T follicular helper cell (primary cell): ENCODE measurements at places on chromosomes 2 and 18.

GRCh38 chr2:3536682-3537632, 17.6 kb upstream of the ADI1 start:
- DNase-seq = no peak

DNA sequence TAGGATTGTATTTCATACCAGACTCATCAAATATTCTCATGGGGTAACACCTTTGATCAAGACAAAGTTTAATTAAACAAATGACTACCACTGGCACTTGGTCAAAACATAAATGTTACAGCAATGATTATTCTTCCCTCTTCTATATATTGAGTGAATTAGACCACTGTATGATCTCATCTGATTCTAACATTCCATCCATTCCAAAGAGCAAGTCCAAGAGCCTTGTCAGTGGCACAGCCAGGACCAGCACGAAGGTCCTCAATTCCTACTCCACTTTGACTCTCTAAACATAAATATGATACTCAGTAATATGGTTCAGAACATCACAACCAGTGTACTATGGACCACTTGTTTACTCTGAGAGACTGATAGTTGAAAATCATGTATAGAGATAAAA, 86.4 kb downstream of the AP1S3 start:
- DNase-seq = no peak

- DNase-seq = no peak
Observed at GRCh38 chr18:10477121-10477862, 22.9 kb downstream of the APCDD1 start.

- DNase-seq = no peak
Observed at GRCh38 chr2:63124850-63125249, 74.2 kb downstream of the OTX1 start.

- DNase-seq = no peak
Observed at GRCh38 chr18:63178971-63179370, 140.6 kb downstream of the BCL2 start.

GRCh38 chr18:2223849-2224248, 347.5 kb downstream of the METTL4 start:
- no peak for DNase-seq

DNA sequence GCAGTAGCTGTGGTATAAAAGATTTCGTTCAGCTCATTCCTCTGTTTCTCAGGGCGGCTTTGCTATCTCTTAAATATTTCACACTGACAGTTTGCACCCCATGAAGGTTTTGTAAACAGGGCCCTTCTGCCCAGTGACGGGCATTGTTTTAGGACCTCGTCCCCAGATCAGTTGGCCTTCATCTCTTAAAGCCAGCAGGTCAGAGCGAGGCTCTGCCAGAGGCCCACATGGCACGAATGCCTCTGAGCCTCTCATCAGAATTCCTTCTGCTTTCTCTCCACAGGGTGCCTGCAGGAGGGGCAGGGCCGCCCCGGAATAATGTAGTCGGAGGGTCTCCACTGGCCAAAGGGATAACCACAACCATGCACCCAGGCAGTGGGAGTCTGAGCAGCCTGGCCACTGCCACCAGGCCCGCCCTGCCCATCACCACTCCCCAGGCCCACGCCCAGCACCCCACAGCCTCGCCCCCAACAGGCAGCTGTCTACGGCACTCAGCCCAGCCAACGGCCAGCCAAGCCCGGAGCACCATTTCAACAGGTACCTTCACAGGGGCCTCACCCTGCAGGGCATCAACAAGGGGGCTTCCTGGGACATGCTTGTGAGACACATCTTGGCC, 177.0 kb downstream of the SEPTIN10 start:
- DNase-seq = no peak

DNA sequence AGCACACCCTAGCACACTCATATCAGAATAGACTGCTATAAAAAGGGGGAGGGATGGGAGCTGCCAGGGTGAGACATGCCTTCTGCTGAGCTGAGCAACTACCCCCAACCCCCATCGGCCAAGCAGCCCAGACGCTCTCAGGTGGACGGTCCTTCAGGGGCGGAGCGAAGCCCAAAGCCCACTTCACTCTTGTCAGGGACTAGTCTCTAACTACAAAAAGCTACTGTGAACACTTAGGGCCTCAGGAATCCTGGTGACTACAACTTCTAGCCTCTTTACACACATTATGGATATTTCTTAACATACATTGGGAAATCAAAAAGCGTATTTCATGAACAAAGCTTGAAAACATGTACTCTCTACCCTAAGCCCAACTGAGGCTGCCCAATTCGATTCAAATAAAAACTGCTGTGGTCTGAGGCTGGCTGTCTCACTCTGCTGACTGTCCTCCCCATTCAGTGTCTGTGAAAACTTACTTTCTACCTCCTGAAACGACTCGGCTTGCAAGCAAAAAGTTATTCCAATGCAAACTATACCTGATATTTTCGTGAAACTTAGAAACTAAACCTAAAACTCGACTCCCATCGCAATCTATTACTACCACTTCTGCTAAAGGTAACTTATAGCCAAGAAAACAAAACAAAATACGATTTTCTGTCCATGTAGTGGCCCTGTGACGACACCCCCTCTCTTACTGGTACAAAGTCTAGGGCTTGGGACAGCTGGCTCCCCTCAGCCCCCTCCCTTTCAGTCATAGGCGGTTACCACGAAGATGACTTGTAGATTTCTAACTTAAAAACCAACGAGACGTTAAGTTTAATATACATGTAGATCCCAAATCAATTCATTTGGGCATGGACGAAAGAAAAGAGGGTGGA, 1.2 kb downstream of the SERTAD2 start:
- no peak for DNase-seq

DNA sequence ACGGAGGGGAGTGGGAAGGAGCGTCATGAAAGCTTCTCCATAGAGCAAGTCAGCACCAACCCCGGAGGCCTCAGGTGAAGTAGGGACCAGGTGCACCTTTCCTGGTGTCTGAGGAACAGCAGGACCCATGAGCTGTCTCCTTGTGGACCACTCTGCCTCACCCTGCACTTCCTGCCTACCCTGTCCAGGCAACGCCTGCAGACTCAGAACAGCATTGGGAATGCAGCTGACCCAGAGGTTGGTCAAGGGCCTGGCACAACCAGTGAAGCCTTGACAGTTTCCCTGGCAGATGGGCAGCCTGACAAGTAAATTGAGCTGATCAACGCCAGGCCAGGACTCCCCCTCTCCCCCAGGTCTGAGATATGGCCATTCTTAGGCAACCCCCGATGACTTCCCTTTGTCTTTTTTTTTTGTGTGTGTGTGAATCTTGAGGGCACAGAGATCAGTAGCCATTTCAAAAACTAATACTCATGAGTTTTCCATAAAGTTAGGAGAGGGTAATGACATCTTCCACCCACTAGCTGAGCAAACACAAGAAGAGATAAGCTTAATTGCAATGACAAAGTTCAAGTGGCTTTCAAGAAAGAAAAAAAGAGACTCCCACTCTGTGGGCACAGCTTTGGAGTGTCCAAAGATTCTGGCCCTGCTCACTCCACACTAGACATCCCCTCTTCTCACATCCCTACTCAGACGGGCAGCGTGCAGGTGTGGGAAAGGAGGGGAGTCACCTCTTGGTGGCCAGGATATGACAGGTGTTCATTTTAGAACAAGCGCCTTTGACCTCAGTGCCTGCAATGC, 3.5 kb upstream of the FABP1 start:
- no peak for DNase-seq

- DNase-seq = no peak
Observed at GRCh38 chr2:136206613-136207012, 88.7 kb upstream of the CXCR4 start.

- DNase-seq = no peak
Observed at GRCh38 chr2:217945530-217945929, 57.3 kb downstream of the TNS1 start.

DNA sequence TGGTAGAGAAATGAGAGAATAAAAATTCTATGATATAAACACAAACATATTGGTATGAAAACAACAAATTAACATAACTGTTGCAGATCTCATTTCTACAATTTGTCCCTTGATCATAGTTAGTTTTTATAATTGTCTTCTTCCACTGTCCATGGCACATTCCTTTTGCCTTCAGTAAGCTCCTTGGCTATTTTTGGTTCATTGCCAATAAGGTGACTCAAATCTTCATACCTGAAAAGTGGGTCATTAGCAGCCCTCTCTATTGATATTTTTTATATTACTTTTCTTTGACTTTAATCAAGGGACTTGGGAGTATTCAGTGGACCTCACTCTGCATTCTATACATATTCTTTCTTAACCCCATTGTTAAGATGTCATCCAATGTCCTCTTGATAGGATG, 552.9 kb downstream of the TDRD15 start:
- no peak for DNase-seq

DNA sequence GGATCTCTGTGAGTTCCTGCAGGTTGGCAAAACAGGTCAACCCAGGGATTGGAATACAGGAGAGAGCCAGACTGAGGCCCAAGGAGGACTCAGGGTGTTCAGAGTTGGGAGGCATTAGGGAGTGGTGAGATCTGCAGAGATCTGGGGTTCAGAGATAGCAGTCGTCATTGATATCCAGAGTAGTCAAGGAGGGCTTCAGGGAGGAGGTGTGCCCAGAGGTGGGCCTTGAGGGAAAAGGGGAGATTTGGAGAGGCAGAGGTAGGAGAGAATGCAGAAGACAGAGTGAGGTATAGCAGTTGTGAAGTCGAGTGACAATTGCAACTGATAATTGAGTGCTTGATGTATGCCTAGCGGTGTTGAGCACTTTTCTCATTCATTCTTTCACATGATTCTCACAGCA, 70.3 kb downstream of the CTIF start:
- no peak for DNase-seq

GRCh38 chr2:215107216-215108056, 31.0 kb downstream of the ABCA12 start:
- no peak for DNase-seq

- DNase-seq = no peak
Observed at GRCh38 chr2:26523750-26524149, 45.8 kb upstream of the OTOF start.

DNA sequence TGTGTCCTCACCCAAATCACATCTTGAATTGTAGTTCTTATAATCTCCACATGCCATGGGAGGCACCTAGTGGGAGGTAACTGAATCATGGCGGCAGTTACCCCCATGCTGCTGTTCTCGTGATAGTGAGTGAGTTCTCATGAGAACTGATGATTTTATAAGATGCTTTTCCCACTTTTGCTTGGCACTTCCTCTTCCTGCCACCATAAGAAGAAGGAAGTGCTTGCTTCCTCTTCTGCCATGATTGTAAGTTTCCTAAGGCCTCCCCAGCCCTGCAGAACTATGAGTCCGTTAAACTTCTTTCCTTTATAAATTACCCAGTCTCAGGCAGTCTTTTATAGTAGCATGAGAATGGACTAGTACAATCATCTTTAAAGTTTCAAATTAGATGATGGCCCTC, 902.4 kb upstream of the PIK3C3 start:
- DNase-seq = no peak

DNA sequence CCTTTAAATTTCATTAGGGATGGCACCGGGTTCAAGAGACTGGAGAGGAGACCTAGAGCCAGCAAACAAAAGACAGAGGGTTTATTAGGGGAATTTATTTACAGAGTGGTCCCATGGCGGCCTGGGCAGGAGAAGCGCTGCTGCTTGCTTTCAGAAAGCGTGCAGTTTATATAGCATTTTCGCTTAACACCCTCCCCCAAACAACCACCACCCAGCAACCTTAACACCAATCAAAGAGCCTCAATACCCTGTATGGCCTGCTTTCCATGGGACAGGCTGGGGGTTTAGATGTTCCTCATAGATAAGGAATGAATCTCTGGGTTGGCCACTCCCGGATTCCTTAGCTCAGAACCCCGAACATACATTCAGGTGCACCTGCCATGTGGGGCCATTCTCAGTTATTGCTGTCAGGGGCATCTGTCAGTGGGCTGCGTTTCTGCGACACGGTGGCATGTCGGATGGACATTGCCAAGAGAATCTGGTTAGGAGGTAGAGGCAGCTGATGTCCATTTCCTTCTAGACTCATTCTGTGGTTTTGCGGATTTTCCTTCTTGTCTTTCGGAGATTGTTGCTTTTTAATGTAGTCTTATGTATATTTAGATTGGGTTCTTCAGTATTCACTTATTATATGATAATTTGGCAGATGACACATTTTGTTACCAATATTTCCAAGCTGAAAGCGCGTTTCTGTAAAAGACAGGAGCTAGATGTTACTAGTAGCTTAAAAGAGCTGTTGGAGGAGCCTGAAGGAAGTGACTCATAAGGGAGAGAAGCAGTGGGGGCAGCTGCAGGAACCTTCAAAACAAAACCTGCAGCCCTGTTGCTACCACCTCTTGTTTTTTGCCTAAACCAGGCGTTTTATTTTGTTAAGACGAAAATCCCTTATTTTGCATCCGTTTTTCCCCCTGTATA, 7.2 kb downstream of the AGAP1 start:
- no peak for DNase-seq

GRCh38 chr2:231292472-231293134, 94.2 kb downstream of the ARMC9 start:
- DNase-seq = no peak

DNA sequence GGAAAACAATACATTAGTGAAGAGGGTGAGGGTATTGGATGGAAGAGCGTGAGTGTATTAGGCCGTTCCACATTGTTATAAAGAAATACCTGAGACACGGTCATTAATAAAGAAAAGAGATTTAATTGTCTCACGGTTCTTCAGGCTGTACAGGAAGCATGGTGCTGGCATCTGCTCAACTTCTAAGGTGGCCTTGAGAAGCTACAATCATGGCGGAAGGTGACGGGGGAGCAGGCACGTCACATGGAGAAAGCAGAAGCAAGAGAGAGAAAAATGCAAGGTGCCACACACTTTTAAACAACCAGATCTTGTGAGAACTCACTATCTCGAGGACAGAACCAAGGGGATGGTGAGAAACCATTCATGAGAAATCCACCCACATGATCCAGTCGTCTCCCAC, 18.2 kb downstream of the HPCAL1 start:
- DNase-seq = no peak

DNA sequence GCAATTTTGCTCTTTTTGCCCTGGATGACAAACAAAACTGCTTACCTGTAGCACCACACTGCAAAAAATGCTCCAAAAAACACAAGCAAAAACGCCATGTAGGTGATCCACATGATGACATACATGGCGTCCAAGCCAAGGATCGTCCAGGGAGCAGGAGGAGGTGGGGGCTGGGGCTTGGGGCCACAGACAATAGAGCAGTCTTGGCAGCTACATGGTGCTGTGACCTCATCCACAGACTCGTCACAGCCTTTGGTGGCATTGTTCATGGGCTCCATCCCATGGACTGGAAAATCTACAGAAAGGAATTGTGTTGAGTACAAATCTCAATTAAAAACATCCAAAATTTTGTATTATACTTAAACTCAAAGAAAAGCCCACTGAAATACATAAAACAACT, 26.1 kb downstream of the NPC1 start:
- no peak for DNase-seq

- no peak for DNase-seq
Observed at GRCh38 chr18:25279556-25279955, 72.4 kb downstream of the ZNF521 start.

- no peak for DNase-seq
Observed at GRCh38 chr2:139544186-139544851, 764.1 kb upstream of the NXPH2 start.

- DNase-seq = no peak
Observed at GRCh38 chr18:34222307-34223163, 2.2 kb downstream of the NOL4 start.
